ENCODE measurements at places on chromosomes 7 and 10.

GRCh38 chr10:103373544-103373943 is 5.8 kb downstream of the TAF5 start:
- DNase-seq, result no peak

DNA sequence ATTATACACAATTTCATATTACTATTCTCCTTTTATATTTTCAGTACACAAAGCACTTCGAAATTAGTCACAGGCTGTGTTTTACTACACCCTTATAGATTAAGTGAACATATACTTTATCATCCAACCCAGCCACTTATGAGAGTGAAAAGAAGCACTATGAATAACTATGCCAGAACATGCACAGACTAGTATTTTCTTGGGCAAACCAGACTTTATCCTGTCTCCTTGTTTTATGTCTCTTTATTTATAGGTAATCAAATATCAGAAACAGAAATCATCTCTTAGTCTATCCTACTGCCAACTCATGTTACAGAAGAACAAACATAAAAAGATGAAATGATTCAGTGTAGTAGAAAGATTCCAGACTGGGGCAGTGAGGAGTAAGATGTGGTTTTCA is 171.8 kb downstream of the GRM3 start:
- DNase-seq, result no peak

GRCh38 chr10:124551755-124552154 is 90.1 kb downstream of the LHPP start:
- no peak for DNase-seq

DNA sequence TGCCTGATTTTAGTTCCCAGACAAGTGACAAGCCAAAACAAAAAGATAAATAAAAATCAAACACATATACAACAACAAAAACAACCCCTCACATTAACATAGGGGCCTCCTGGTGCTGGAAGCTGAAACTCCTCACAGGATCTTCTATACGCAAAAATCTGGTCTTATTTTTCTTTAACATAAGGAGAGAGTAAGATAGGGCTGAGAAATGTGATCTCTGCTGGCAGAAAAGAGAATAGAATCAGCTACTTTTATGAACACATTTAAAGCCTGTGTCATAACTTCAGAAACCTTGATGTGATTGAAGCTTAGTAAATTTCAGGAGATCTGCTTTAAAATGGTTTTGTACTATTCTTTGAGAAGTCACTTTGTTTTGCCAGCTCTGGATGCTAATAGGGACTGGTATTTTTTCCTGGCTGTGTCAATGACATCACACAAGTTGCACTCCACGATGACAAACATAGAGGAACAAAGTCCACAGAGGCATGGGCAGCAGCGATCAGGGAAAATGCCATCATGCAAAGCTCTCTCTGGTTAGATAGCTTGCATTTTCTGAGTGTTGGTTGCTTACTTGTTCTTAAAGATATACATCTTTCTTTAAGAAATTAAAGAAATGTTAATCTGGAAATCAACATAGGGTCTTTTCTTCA is 176.6 kb upstream of the SP4 start:
- no peak for DNase-seq

DNA sequence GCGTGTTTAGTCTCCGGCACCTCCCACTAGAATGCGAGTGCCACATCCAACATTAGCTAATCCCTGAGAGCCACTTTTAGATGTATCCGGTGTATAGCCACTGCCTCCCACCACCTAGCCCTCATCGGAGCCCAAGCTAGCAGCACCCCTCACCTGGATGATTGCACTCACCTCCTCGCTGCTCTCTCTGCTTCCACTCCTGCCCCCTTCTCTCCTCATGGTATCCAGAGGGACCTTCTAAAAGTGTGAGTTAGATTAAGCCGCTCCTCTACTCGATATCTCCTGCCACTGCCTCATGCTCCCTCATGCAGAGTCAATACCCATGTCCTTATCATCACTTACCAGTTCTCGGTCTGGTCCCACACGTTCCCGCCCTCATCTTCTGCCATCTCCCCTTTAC is 125.3 kb downstream of the RAB11FIP2 start:
- no peak for DNase-seq

DNA sequence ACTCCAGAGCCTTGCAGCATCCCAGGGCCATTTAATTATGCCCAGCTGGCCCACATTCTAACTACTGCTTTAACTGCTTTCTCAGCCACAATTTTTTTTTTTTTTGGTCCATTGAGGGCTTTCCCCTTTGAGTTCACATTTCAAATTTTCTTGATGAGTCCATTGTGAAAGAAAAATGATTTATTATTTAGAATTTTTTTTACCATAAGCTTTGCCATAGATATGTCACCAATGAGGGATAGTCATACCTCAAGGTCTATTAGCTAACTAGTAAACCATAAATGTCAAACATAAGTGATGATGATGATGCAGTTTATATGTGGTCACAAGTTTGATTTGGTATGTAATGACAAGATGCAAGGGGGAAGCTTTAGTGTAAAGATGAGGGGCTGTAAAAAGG is 282.9 kb downstream of the BICC1 start:
- DNase-seq, result no peak
